ENCODE measurements at places on chromosomes 3 and 15. TPM values are rescaled to one million over a fixed set of nuclear protein-coding genes. Genes with fewer than 3 reads are reported as not detected.

The XYLB gene
- 4.1 TPM for total RNA-seq

The COL6A5 gene
- not detected for total RNA-seq

The PXK gene
- 7.5 TPM for total RNA-seq

The AADACL2 gene
- total RNA-seq, result not detected

The ZDHHC23 gene
- 4.0 TPM for total RNA-seq

The MST1 gene
- 2.0 TPM for total RNA-seq

The TM4SF18 gene
- 39.5 TPM for total RNA-seq

The STRC gene
- total RNA-seq, result 0.19 TPM

The MGLL gene
- 59.1 TPM for total RNA-seq

The TRPM1 gene
- not detected for total RNA-seq

The CCDC39 gene
- not detected for total RNA-seq

The GPR62 gene
- total RNA-seq, result not detected

The GABRR3 gene
- total RNA-seq, result not detected

The CCR3 gene
- not detected for total RNA-seq

The WHAMM gene
- total RNA-seq, result 7.2 TPM

The USF3 gene
- 3.2 TPM for total RNA-seq
